Stimulated activated CD4-positive, alpha-beta T cell treated with anti-CD3 and anti-CD28 coated beads, Interleukin-4, amount 100 ng/mL, for 1 hour (primary cell): ENCODE measurements at places on chromosomes 5 and 9.

GRCh38 chr9:79049371-79049770 lies 522.4 kb upstream of the TLE4 start:
- no peak for DNase-seq

DNA sequence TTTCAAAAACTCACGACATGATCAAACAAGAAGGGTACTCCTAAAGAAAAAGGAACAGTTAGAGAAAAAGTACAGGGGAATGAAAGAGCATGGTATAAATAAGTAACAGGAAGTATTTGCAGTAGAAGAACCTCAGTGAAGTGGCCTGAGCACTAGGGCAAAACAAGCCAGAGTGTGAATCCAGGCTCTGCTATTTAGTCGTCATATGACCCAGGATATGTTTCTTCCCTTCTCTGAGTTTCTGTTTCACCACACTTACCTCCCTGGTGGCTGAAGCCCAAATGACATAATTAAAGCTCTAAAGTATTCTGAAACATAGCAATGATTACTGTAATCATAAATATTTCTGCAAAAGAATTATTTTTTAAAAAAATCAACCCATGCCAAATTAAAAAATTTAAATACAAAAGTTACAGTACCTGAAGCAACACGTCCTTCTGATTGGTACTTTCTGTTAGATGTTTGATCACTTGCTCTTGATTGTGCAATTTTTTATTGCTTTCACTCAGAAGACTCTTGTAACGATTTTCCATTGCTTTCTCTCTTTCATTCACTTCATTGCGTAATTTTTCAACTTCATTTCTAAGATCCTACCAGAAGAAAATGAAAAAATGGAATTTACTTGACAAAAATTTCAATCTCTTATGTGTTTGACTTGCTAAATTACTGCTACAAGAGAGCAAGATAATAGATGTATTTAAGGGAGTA lies 88.9 kb downstream of the CDK5RAP2 start:
- DNase-seq: no peak

DNA sequence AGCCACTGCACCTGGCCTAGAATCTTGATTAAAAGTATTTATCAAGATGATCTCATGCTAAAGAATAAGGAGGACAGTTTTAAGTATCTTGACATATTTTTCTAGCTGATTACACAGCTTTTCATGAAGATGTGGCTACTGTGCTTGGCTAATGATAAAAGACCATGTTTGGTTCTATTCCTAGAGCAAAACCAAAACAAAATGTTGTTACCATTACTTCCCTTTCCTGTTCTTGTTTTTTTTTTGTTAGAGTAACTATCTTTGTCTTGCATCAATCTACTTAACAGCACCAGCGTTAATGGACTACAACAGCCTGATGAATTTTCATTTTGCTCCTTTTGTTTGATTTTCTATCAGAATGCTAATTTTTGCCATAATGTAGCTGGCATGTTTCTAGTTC lies 86.2 kb upstream of the DHFR start:
- DNase-seq: no peak

DNA sequence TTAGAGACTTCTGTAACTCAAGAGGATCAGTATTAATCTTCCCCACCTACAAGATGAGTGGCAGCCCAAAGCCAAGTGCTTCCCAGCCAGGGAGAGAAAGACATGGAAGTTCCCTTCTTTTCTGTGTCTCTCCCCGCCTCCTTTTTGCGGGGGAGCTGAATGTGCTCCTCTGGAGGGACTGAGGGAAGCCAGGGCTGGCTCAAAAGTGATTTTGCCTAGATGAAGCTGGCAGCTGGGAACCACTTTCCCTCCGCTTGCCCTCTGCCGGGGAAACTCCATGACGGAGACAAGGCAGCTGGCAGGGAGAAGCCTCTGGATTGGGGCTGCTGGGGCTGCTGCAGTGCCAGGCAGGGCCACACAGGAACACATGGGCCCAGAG lies 24.4 kb downstream of the EGR1 start:
- no peak for DNase-seq

- DNase-seq: no peak
Observed at GRCh38 chr9:20352591-20352990, 269.7 kb downstream of the MLLT3 start.

GRCh38 chr9:20353524-20353923 lies 268.8 kb downstream of the MLLT3 start:
- no peak for DNase-seq
